ENCODE measurements at places on chromosomes 4 and X.
A peak's percentile ranks its signal among the peaks of the same experiment; 100 is the strongest.

GRCh38 chr4:4308800-4309441 is 18.9 kb downstream of the ZBTB49 start:
- DNase-seq = no peak

GRCh38 chrX:30414144-30414543 is 105.0 kb upstream of the NR0B1 start:
- no peak for DNase-seq

DNA sequence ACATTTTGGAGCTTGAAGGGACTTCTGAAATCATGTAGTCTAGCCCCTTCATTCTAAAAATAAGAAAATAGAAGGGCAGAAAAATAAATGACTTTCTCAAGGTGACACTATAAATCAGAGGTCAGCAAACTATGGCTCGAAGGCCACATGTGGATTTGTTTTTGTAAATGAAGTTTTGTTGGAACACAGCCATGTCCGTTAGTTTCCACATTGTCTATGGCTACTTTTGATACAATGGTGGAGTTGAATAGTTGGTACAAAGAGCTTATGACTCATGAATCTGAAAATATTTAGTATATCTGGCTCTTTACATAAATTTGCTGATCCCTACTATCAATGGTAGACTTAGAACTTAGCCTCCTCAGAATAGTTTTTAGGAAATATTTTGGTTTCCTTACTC is 302.4 kb upstream of the PRPS2 start:
- DNase-seq = no peak

DNA sequence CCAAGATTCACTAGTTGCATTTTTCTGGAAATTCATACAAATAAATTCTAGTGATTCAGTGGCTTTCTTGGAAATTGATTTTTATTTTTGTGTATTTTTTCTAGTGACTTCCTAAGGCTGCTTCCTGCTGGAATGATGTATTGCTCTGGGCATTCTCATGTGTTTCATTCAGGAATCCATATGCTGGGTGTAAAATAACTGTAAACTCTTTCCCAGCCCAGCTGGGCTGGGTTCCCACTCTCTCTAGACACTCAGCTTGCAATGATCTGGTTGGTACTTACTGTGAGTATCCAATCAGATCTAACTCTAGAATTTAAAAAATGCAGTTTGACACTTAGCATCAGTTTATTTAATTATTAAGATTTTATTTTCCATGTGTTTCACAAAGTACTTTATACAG is 882.2 kb downstream of the STIM2 start:
- DNase-seq = no peak

DNA sequence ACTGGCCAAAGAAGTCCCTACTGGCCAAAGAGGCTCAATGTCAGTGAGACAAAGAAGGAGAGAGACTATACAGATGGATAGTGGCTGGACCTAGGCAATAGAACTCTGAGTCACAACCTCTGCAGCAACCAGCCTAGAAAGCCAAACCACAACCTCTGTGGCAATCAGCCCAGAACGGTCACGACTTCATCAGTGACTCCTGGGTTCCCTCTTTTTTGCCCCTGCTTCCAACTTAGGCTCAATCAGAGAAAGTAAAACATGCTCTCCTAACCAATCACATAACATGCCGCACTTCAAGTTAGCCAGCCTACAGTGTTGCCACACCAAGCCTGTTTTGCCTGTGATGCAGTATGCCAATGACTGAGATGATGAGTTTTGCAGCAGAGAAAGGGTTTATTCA is 203.4 kb downstream of the ANAPC10 start:
- no peak for DNase-seq

DNA sequence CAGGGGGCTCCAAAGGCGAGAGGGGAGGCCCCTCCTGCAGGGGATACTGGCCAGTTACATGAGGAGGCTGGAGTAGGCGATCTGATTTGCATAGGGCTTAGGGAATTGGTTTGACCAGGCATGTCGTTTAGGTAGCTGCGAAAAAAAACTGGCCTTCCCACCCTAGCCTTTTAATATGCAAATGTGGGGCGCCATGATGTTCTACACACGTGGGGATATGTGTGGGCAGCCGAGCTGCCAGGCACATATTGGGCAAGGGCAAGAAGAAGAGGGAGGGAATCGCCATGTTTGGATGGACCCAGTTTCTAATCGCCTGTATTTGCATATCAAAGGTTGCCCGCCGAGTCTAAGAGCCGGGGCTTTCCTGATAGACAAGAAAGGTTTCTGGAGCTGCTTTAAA is 121.3 kb downstream of the PRKX start:
- no peak for DNase-seq

DNA sequence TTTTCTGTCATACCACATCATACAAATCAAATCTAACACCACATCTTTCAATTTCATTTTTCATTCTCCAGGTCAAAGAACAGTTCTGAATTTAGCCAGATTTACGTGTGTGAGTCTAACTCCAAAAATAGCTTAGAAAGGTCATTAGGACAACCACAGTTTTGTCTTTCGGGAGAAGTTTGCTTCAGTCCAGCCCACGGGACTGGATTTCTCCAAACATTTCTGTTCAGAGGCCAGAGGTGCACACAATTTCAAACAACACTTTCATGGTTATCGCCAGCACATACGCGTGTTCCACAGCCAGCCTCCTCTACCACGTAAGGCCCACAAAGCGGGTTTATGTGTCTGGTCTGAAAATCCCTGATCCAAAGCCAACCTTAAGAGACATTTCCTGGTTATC is 65.9 kb downstream of the VEGFC start:
- DNase-seq = no peak

DNA sequence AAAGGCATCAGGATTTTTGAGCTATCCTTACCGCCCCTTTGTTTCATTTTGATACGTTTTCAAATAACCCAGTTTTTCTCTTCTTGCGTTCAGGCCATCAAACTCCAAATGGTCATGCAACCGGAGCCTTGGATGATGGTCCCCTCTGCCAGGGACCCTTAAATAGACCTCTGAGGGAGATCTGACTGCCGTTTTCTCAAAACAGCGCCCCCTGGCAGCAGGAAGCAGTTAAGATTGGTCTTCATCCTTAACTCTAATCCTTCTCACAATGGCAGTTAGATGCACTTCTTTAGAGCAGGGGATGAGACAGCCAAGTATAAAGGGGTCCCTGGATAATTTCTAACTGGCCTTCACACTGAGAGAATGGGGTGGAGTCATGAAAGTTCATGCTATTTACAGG is 525.0 kb upstream of the SPANXN1 start:
- DNase-seq = no peak

DNA sequence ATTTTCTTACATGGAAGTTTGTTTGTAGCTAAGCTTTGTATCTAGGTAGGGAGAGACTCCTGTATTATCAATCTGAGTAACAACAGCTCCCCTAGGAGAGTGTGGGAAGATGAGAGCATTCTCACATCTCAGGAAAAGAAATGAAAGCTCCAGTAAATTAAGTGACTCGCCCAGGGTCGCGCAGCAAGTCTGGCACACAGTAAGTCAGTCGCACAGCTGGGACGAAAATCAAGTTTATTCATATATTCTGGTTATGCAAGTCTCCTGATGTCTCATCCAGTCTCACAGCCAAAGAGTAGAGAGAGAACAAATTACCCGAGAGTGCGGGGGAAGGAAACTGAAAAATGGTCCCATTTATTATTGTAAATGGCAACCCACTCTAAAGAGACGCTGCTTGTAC is 216.1 kb downstream of the STK32B start:
- DNase-seq = no peak

DNA sequence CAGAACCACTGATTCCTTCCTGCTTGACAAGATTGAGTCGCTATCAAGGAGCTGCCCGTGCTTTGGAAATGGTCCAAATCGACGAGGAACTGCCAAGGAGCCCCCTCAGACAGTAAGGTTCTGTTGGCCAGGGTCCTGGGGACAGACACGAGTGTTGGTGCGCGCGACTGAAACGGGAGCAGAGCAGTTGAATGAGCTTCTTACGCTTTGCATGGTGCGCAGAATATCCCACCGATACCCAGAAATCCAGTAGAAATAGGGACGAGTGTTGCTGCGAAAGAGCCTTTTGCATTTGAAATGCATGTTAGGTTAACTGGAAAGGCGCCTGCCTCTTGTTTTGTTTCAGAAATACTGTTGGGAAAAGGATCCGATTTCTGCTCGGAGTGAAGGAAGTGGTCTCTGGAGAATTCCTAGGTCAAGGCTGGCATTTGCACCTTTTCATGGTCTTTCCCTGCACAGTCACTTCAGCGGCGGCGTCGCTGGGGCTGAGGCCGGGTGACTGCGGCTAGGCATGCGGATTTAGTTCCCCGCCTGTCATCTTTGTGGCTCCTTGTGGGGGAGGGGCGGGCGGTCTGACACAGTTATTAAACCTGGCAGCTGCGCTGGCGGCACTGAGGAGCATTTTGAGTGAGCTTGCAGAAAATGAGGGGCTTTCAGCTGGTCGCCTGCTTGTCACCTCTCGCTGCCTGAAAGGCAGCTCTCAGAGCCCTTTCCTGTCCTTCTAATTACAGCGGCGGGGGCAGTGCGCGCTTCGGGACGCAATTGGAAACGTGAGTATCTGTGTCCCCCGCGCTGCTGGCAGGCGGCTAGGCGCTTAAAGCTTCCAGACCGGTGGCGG is 51.5 kb upstream of the TRIM2 start:
- DNase-seq = peak; percentile 66

GRCh38 chr4:157265281-157265680 is 44.8 kb downstream of the GRIA2 start:
- DNase-seq = no peak

- DNase-seq = no peak
These were observed 89.5 kb upstream of the ARX start for GRCh38 chrX:25105221-25105620.

GRCh38 chr4:143399113-143399949 is 62.7 kb downstream of the GAB1 start:
- DNase-seq = peak; percentile 23

DNA sequence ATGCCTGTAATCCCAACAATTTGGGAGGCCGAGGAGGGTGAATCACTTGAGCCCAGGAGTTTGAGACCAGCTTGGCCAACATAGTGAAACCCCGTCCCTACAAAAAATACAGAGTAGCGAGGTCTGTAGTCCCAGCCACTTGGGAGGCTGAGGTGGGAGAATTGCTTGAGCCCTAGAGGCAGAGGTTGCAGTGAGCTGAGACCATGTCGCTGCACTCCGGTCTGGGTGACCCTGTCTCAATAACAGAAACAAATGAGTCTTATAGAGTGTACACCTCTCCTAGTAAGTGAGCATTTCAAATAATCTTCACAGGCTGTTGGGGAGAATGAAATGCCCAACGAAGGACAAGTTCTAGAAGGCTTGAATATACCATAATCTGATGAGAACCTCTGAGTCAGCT is 5.5 kb downstream of the UCHL1 start:
- no peak for DNase-seq

DNA sequence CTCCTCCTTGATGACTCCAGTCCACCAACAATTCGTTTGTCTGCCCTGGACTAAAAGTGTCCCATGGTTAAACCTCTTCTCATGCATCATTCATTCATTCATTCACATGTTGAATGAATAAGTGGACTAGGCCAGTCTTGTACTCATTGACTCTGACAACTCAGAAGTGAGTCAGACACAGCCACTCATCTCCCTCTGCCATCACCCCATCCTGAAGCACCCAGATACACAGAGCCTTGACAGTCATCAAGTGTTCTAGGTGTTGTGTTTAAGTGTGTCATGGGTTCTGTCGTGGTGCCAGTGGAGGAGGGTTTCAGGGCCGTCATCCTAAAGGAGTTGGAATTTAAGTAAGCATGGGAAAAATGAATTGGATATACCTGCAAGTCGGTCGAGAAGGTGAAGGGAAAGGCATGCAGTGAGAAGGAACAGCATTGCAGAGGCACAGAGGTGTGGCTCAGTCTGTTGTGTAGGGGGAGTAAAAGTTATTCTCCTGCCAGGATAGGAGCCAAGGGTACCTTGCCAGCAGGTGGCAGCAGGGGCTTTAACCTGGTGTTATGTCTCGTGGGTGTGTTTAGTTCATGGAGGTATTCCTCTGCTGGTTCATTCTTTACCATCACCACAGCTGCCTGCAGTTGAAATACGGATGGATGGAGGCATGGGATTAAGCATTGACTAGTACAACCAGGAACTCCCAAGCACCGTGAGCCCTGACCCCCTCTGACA is 18.3 kb downstream of the MAGED2 start:
- no peak for DNase-seq

DNA sequence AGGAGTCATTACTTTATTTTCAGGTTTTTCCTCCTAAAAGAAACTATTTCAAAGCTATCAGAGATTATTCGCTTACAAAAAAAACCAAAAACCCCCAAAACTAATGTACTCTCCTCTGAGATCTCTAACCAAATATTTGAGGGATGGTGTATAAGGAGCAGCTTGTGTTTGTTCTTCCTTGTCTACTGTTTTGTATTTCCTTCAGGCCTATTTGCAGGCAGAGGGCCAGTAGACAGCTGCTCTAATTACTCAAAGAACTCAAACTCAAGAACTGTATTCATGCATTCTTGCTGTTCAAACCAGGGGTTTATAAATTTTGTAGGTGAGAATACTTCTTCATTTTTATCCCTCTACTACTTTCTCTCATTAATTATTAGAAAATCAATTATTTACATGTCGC is 51.3 kb downstream of the SH3RF1 start:
- no peak for DNase-seq

DNA sequence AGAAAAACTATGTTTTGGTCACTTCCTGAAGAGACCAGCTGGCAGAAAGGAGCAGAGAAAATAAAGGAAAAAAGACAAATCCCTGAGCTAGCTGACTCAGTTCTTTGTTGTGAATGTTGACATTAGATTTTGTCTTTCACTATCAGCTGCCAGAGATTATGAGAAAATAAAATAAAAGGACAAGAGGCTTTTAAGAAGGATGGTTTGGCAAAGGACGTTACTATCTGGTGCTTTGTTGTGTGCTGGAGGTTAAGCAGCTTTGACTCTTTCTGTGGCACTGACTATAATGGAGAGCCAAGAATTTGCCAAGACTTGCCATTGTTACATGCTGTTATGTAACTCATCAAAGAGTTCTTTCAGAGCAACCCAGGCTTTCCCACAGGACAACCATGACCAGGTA is 12.1 kb downstream of the ASB5 start:
- no peak for DNase-seq

GRCh38 chr4:122658818-122659295 is 38.0 kb upstream of the IL21 start:
- no peak for DNase-seq

GRCh38 chrX:47198026-47198686 is 4.5 kb downstream of the UBA1 start:
- DNase-seq = no peak
